Effector memory CD8-positive, alpha-beta T cell (primary cell): ENCODE measurements at places on chromosomes 13 and 19.

DNA sequence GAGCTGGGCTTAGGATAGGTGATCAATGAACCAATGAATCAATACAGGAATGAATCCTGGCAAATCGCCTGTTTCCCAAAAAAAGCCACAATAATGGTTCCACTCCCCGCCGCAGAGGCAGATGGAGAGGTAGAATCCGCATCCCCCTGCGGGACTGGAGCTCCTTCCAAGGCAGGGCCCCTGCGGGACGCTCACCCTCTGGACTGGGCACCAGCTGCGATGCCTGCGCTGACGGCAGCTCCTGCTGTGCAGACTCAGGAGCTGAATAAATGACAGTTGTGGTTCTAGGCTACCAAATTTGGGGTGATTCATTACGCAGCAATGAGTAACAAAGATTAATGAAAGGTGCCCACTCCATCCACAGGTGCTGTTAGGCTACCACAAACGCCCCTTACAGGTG lies 8.8 kb upstream of the CDC34 start:
- no peak overlapping the region for H3K4me3 ChIP-seq
- H3K4me1 ChIP-seq = peaks cover 3% of the 10 kb centered on the region
- H3K36me3 ChIP-seq = peaks cover 3% of the 10 kb centered on the region
- peaks cover 8% of the 10 kb centered on the region for H3K27me3 ChIP-seq
- DNase-seq = no peak
- no peak overlapping the region for H3K27ac ChIP-seq

DNA sequence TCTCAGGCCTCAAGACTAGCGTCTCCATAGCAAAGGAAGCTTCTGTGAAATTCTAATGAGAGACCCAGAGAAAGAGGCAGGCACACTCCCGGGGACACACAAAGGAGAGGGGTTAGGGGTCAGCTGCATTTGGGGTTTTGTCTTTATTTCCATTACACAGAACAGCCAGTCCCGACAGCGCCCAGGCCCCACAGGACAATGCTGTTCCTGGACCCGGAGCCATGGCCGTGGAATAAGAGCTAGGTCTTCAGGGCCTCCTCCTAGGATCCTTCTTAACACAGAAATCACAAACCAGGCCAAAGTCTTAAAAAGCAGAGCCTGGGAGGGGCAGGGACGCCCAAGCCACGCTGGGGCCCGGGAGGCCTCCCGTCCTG lies 22.8 kb downstream of the KCTD15 start:
- no peaks in the 10 kb centered on the region for H3K36me3 ChIP-seq
- peak overlapping the region; percentile 71 for H3K4me3 ChIP-seq
- H3K27ac ChIP-seq = no peak overlapping the region
- DNase-seq = no peak
- H3K4me1 ChIP-seq = no peaks in the 10 kb centered on the region
- no peaks in the 10 kb centered on the region for H3K27me3 ChIP-seq

GRCh38 chr19:38778733-38779132 lies 5.4 kb upstream of the LGALS7 start:
- peaks cover 9% of the 10 kb centered on the region for H3K27me3 ChIP-seq
- H3K4me3 ChIP-seq = no peak overlapping the region
- peaks cover 5% of the 10 kb centered on the region for H3K36me3 ChIP-seq
- no peak for DNase-seq
- H3K4me1 ChIP-seq = no peaks in the 10 kb centered on the region

- H3K36me3 ChIP-seq = no peaks in the 10 kb centered on the region
- H3K27me3 ChIP-seq = peaks cover 5% of the 10 kb centered on the region
- H3K4me3 ChIP-seq = no peak overlapping the region
- H3K27ac ChIP-seq = no peak overlapping the region
- no peaks in the 10 kb centered on the region for H3K4me1 ChIP-seq
Observed at GRCh38 chr13:74784959-74785358, 650.8 kb upstream of the KLF12 start.

- H3K36me3 ChIP-seq = no peaks in the 10 kb centered on the region
- H3K27ac ChIP-seq = no peak overlapping the region
- DNase-seq = no peak
- H3K4me3 ChIP-seq = no peak overlapping the region
Observed at GRCh38 chr13:102122147-102122546, 279.7 kb downstream of the FGF14 start.

DNA sequence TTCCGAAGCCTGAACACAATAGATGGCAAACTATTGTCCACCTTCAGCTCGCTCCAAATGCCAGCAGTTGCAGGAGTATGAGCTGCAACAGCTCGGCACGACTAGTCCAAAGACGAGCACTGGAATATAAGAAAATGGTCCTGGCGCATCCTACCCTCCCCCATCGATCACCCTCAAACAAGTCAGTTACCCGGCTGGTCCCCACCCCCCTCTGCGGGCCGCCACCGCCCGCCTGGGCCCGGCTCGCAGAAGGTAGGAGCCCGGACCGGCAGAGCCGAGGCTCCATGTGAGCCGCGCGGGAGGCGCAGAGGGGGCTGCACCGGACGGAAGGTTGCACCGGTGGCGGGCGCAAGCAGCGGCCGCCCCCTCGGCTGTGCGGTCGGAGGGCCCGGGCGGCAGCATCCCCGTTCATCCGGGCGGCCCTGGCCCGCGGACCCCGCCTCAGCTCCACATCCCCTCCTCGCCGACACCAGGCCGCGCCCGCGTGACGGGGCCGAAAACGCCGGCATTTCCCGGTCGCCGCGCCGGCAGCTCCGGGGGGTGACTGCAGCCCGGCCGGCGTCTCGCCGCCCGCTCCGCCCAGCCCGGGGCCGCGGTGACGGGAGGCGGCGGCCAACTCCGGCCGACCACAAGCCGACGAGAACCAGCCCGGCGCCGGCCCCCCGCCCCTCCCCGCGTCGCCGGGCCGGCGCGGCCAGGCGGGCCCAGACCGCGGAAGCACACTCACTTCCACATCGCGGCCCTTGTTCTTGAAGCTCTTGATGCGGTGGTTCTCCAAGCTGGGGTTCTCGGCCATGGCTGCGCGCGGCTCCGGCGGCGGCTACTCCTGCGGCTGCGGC lies 552 bp downstream of the KPNA3 start:
- peaks cover 37% of the 10 kb centered on the region for H3K4me1 ChIP-seq
- peak overlapping the region; percentile 94 for H3K27ac ChIP-seq
- H3K27me3 ChIP-seq = peaks cover 11% of the 10 kb centered on the region
- H3K4me3 ChIP-seq = peak overlapping the region; percentile 83
- peaks cover 16% of the 10 kb centered on the region for H3K36me3 ChIP-seq

DNA sequence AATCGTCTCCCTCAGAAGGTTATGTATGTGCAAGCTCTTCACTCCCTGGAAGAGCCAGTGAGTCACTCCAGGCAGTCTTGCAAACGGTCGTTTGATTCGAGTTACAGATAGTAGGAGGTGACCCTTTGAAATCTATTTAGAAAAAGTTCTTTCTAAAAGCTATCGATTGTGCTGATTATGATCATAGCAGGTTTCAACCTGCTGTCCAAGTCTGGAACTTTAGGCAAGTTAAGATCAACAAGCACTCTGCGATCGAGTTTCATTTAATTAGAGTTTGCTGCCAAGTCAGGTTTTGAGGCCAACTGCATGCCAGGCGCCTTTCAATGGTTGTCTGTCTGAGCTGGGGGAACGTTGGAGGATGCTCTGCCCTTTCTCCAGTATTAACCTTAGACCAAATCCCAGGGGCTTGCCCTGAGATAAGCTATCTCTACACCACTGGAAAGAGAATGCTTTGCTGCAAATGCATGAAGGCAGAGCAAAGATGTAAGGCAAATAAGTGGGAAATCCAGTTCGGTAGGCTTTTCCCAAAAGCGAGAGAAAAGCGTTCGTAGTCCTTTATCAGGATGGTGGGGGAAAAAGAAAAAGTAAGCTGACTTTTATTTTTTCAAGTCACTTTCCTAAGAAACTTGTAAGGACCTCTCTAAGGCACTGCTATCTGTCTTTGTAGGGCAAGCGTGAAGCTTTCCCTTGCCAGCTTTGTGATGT lies 287.5 kb downstream of the ATP8A2 start:
- no peak for DNase-seq
- no peaks in the 10 kb centered on the region for H3K4me1 ChIP-seq
- no peak overlapping the region for H3K27ac ChIP-seq
- no peak overlapping the region for H3K4me3 ChIP-seq
- H3K27me3 ChIP-seq = peaks cover 10% of the 10 kb centered on the region

DNA sequence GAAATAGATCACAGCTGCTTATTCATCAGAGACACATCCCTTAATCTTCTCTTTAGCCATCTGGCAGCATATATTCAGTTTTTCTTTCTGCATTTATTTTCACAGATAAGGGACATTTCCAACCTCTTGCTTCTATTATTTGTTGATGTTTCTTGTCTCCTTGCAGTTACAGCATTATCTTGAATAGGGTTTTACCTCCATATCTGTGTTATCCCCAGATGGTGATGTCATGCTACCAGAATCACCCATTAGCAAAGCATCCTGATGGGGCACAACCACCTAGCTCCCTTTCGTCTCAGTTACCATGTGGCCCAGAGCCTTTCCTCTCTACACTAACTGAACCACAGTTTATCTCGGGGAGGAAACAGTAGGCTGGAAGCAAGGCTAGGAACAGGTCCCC lies 483.9 kb downstream of the FOXO1 start:
- H3K27ac ChIP-seq = no peak overlapping the region
- H3K36me3 ChIP-seq = peaks cover 4% of the 10 kb centered on the region

DNA sequence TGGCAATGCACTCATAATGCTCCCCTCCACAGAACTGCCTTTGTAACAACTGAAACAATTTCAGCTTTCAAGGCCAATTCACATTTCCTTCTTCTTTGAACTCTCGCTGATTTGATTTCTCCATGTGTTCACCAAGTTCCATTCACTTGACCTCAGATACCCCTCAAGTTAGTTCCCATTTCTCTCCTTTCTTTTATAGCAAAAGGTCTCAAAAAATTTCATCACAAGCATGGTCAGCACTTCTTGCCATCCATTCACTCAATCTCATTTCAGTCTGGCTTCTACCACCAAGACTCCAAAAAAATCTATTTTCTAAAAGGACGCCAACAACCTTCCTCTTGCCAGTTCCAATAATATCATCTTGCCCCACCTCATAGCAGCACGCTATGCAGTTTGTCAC lies 135.7 kb downstream of the DIAPH3 start:
- DNase-seq = no peak
- H3K27ac ChIP-seq = no peak overlapping the region
- H3K4me3 ChIP-seq = no peak overlapping the region
- H3K27me3 ChIP-seq = no peaks in the 10 kb centered on the region
- no peaks in the 10 kb centered on the region for H3K36me3 ChIP-seq

GRCh38 chr19:46453661-46454060 lies 17.7 kb downstream of the PNMA8A start:
- H3K4me1 ChIP-seq = no peaks in the 10 kb centered on the region
- H3K36me3 ChIP-seq = peaks cover 5% of the 10 kb centered on the region
- H3K27me3 ChIP-seq = peaks cover 58% of the 10 kb centered on the region
- no peak overlapping the region for H3K4me3 ChIP-seq
- H3K27ac ChIP-seq = no peak overlapping the region
- DNase-seq = no peak

DNA sequence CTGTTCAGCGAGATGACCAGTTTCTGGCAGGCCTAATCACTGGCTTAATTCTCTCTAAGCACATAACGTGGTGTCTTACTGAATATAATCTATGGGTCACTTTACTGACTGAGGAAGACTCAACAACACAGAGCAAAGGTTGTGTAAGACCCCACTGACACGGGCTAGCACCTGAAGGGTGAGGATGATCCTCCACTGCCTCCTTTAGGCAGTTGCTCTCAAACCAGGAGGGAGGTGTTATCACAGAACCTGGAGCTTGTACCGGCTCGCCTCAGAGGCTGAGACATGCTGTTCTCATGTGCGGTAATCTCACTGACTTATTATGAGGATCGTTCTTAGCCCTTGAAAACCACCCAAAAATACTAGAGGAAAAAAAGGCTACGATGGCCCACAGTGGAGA lies 28.3 kb downstream of the RCBTB2 start:
- peak overlapping the region; percentile 95 for H3K27ac ChIP-seq
- H3K27me3 ChIP-seq = no peaks in the 10 kb centered on the region
- peaks cover 13% of the 10 kb centered on the region for H3K36me3 ChIP-seq
- no peak for DNase-seq
- H3K4me3 ChIP-seq = peak overlapping the region; percentile 83
- peaks cover 58% of the 10 kb centered on the region for H3K4me1 ChIP-seq

- peak overlapping the region; percentile 68 for H3K27ac ChIP-seq
Observed at GRCh38 chr19:51140441-51140840, 1.7 kb upstream of the SIGLEC7 start.

GRCh38 chr19:954272-954671 lies 28.4 kb downstream of the ARID3A start:
- no peak overlapping the region for H3K27ac ChIP-seq
- no peak for DNase-seq
- peaks cover 6% of the 10 kb centered on the region for H3K4me1 ChIP-seq
- H3K4me3 ChIP-seq = no peak overlapping the region

- no peak for DNase-seq
- H3K4me1 ChIP-seq = peaks cover 16% of the 10 kb centered on the region
- peak overlapping the region; percentile 99 for H3K4me3 ChIP-seq
- peaks cover 10% of the 10 kb centered on the region for H3K36me3 ChIP-seq
- no peaks in the 10 kb centered on the region for H3K27me3 ChIP-seq
Observed at GRCh38 chr19:52007451-52007805, 583 bp downstream of the ZNF615 start.

DNA sequence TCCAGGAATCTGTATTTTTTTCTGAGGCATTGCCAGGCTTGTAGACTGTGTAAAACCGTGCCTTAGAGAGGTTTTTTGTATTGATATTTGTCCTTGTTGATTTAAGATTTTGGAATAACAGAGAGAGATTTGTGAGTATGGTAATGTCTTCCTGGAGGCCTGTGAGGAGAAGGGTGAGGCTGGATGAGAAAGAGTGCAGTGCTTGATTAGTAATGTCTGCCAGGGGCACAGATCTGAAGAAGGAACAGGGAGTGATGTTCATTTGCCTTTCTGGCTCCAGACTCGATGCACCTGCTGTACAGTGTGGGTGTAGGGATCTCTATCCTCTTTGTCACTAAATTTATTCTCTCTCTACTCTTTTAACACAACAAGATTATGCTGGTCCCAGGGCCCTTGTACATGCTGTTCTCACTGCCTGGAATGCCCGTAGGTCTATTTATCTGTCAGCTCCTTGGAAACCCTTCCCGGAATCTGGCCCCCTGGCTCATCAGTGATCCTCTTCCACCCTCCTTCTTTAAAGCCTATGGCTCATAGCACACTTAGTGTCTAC lies 4.2 kb downstream of the FIZ1 start:
- H3K27ac ChIP-seq = no peak overlapping the region
- no peaks in the 10 kb centered on the region for H3K27me3 ChIP-seq
- no peak overlapping the region for H3K4me3 ChIP-seq
- no peak for DNase-seq

DNA sequence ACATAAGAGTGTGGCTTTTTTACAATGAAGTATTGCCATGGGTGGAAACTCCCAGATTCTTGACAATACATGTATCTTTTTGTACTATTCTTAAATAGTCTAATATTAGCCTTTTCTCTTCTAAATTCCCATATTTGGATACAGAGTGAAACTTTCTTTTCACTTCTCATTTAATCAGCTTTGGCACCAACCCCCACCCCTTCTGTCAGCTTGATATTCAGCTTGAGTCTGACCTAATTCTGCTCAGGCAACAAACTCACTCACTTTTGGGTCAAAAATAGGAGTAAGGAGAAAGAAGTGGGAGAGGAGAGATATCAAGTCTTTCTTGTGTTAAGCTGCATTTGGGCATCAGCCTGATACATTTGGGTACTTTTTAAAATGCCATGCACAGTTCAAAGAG lies 397.5 kb downstream of the COG6 start:
- no peak overlapping the region for H3K27ac ChIP-seq
- H3K4me3 ChIP-seq = no peak overlapping the region
- no peaks in the 10 kb centered on the region for H3K4me1 ChIP-seq
- peaks cover 15% of the 10 kb centered on the region for H3K27me3 ChIP-seq
- no peaks in the 10 kb centered on the region for H3K36me3 ChIP-seq
- DNase-seq = no peak
